Stimulated activated CD8-positive, alpha-beta memory T cell treated with anti-CD3 and anti-CD28 coated beads, Interleukin-15, amount 100 ng/mL, for 4 hours (primary cell): ENCODE measurements at places on chromosomes 7 and 10.

DNA sequence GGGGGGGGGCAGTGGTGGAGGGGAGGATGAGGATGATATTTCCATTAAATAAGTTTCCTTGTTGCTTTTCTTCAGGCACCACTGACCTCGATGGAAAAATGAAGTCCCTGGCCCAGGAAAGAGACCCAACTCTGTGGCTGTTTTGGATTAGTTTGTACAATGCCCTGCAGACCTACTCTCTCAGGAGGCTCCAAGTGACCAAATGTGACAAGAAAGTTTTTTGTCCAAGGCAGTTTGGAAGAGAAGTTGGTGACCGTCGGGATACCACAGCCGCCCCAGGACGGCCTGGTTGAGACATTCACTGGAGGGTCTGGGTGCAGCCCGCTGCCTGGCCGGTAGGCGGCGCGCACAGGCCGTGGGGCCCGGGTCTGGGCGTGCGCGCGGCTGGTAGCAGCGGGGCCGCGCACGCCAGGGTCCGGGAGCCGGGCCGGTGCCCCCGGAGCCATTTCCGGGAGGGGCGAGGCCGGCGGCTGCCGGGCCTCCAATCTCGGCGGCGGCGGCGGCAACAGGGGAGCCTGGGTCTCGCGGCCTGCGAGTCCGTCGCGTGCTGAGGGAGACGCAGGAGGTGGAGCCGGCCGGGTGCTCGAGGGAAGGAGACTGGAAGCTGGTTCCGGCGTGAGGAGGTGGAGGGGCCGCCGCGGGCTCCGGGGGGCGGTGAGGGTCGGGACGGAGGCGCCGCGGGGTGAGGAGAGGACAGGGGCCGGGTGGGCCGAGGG is at the start of gene SGPL1:
Gene SGPL1, plus strand, starts transcription at position 445 of the 716 bp plus-strand sequence. CDS start 906 bp downstream, outside the sequence.
- peak; percentile 67 for DNase-seq

- no peak for DNase-seq
These were observed 162.5 kb downstream of the DNAJB6 start for GRCh38 chr7:157499121-157499834.

DNA sequence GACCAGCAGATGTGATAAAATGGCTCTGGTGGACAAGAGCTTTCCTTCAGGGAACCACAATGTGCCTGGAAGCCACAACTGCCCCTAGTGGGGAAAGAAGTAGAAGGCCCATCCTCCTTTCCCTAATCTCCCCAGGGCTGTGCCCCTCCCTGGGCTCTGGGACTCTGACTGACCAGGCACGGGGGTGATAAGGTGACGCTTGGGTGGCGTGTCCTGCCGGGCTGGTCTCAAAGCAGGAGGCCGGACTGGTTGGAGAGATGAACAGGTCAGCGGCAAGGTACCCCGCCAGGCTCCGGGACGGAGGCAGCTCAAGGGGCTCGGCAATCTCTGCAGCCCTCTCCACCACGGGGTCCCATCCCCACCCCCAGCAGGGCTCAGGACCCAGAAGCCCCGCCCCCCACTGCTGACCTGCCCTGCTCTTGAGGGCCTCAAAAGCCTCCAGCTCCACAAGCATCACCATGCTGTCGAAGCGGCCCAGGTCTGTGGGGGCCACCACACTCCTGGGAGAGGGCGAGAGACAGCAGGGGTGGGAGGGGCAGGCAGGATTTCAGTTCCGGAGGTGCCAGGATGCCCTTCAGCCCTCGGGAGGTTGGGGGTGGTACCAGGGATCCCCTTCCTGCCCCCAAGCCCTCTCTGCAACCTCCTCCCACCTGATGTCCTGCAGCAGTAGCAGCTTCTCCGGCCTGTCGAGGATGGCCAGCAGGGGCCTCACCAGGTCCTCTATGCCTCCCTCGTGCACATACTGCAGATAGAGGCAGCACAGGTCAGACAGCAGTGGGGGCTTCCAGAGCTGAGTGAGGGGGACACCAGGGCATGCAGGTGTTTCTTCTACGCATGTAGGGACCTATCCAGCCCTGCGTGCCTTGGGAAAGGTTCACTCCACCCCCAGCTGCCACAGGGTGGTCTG is 12.2 kb downstream of the LZTS2 start:
- DNase-seq: no peak

GRCh38 chr7:149490083-149490760 is 7.4 kb downstream of the ZNF746 start:
- no peak for DNase-seq

DNA sequence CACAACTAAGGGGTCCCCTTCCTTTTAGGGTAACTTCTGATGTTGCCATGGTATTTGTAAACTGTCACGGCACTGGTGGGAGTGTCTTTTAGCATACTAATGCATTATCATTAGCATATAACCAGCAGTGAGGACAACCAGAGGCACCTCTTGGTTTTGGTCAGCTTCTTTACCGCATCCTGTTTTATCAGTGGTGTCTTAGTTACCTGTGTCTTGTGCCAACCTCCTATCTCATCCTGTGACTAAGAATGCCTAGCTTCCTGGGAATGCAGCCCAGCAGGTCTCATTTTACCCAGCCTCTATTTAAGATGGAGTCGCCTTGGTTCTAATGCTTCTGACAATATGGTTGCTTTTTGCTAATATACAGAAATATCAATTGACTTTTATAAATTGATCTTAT is 54.9 kb downstream of the AHCYL2 start:
- no peak for DNase-seq

- no peak for DNase-seq
These were observed 43.5 kb downstream of the YKT6 start for GRCh38 chr7:44244282-44244681.

GRCh38 chr10:52949899-52950298 is 177.3 kb upstream of the MBL2 start:
- no peak for DNase-seq

DNA sequence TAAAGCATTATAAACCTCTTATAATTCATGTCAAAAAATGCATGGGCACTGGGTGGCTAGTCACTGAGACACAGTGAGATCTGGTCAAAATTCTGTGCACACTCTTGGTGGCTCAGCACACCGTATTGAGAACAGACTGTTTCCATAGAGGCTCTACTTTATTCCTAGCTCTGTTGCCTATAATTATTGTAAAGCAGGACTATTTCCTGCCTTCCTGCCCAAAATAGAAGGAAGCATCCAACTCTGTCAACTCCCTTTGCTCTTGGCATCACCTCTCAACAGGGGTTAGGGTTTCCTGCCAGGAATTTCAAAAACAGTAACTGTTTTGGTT is 45.1 kb downstream of the PTN start:
- DNase-seq: no peak

GRCh38 chr7:101989101-101989500 is 171.7 kb downstream of the CUX1 start:
- no peak for DNase-seq

DNA sequence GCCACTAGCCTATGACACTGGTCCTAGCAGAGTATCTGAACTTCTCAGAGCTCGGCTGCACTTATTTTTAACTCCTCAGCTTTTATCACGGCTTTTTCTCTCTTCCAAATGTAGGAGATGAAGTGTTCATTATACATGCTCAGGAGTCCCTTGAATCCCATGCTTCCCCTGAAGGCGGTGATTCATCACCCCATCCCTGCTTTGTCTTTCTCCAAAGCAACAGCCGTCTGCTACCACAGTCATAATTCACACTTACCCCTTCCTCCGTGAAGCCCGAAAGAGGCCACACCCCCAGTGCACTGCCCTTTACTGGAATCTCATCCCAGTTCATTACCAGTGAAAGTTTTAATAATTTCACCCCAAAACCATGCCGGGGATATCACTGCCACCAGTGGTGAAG is 301.5 kb upstream of the SHH start:
- DNase-seq: no peak

DNA sequence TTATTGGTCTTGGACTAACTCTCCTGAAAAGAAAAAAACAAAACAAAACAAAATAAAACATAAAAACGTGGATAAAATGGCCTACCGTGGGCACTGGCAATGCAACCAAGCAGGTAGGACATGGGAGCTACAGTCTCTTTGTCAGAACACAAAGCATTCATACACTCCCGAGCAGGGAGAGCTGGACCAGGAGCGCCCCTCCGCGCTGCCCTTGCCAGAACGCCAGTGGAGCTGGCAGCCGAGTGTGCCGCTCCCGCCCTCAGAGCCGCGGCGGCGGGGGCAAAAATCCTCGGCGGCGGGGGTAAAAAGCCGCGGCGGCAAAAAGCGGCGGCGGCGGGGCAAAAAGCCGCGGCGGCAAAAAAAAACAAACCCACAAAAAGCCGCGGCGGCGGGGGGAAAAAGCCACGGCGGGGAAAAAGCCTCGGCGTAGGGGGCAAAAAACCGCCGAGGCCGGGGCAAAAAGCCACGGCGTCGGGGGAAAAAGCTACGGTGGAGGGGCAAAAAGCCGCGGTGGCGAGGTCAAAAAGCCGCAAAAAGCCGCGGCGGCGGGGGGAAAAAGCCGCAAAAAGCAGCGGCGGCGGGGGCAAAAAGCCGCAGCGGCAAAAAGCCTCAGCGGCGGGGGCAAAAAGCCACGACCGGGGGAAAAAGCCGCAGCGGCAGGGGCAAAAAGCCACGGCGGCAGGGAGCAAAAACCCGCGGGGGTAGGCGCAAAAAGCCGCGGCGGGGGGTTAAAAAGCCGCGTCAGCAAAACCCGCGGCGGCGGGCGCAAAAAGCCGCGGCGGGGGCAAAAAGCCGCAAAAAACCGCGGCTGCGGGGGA is 418.1 kb downstream of the ZNF716 start:
- no peak for DNase-seq

DNA sequence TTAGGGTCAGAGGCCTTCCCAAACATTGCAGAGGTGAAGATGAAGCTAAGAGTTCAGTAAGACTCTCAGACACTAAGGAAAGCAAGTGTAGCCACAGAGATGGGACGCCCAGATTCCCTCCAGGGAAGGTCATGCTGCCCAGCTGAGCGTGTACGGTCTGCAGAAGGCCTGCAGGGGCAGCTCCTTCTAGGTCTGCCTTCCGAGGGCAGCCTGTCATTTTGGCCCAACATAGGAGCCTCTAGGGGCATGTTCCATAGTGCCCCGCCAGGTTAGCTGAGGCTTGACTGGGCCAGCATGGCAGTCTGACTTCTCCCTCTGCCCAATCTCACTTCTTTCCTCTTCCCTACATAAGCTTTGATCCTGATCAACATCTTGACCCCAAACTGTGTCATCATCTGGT is 130.7 kb downstream of the PIP4K2A start:
- no peak for DNase-seq

DNA sequence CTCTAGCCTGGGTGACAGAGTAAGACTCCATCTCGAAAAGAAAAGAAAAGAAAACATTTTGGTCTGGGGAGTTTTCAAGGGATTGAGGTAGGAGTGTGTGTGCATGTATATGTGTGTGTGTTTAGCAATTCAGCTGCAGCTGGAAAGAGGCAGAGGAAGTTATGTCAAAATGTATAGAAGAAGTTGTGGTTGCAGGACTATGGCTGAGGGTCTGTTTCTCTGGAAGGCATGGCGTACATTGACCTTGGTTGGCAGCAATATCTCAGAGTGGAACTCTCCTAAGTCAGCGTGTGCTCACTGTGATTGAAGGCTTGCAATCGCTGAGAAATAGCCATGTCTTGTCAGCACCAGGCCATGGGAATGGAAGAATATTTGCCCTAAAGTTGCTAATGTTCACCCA is 28.6 kb upstream of the RHBDD2 start:
- no peak for DNase-seq

DNA sequence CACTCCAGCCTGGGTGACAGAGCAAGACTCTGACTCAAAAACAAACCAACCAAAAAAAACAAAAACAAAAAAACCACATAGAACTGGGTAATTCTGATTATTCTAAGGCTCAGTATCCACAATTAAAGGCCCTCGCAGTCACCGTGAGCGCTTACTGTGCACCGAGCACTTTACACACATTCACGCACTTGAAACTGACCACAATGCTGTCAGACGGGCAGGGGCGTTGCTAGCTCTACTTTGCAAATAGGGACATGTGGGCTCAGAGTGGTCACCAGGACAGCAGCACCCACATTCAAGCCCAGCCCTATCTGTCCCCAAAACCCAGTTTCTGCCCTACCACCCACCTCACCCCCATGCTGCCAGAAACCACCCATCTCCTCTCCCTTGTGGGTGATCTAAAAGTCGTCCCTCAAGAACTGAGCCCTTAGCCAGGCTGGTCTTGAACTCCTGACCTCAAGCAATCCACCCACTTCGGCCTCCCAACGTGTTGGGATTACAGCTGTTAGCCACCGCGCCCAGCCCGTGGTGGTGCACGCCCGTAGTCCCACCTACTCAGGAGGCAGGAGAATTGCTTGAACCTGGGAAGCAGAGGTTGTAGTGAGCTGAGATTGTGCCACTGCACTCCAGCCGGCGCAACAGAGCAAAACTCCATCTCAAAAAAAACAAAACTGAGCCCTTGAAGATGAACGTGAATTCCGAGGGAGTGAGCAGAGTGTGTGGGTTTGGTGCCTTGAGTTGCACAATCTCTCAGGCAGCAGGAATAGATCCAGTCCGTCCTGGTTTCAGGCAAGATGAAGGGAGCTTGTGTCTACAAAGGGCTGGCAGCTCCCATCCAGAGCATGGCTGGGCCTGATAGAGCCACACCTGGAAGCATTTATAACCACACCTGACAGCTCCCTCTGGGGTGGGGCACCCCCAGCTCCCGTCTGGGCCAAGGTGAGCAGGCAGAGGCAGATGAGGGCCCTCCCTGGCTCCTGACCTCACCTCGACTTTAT is 5.4 kb upstream of the HSPB1 start:
- no peak for DNase-seq
